ENCODE measurements at places on chromosomes 13 and 19. TPM values are rescaled to one million over a fixed set of nuclear protein-coding genes. Genes with fewer than 3 reads are reported as not detected.
A peak's percentile ranks its signal among the peaks of the same experiment; 100 is the strongest.

DNA sequence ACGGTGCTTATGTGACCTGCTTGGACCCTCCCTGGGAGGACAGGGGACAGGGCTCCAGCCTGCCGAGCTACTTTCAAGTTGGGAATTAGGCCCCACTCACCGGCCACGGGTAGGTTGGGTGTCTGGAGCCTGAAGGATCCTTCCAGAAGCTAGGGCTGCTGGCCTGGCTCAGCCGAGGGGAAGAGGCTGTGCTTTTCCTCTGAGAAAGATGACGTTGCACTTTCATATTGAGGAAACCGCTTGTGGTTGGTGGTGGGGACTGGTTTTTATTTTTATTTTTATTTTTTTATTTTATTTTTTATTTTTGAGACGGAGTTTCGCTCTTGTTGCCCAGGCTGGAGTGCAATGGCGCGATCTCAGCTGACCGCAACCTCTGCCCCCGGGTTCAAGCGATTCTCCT is at the start of gene TMEM150B:
TMEM150B (minus strand) TSS at position 170 of the 400 bp plus-strand sequence. CDS start 4,305 bp downstream, outside the sequence.
- H3K36me3 ChIP-seq = no peaks in the 10 kb centered on the region
- H3K27ac ChIP-seq = no peak within 1 kb of the TSS
- H3K4me1 ChIP-seq = peaks cover 2% of the 10 kb centered on the region
- no peak for DNase-seq
- H3K4me3 ChIP-seq = no peak within 1 kb of the TSS

DNA sequence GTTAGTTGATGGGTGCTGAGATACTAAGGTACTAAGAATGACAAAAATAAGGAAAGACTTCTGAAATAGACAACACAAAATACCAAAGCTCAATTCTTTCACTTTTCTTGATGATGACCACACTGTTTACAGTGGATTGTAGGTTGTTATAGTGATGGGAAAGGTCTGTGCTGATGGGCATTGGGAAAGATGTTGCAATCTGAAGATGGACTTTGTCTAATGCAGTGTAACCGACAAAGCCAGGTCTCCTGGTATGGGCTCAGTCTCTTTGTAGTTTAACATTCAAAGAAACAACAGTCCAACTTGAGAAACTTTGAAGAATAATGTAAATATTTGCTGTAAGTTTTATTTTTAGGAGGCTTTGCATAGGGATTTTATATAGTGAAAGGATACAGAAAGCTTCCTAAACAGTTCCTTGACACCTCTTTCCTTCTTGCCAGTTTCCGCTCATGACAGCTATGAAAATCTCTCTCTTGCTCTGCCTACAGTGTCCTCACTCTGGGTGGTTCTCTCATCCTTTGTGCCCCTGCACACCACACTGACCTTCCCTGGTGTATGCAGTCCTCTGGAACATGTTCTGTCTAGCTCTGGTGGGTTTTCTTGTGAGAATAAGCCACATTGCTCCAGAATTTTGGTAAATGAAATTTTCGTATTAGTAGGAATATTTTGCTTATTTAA is 172.2 kb downstream of the KCNRG start:
- H3K27ac ChIP-seq = no peak overlapping the region
- DNase-seq = no peak
- no peaks in the 10 kb centered on the region for H3K27me3 ChIP-seq
- no peak overlapping the region for H3K4me3 ChIP-seq
- no peaks in the 10 kb centered on the region for H3K36me3 ChIP-seq

DNA sequence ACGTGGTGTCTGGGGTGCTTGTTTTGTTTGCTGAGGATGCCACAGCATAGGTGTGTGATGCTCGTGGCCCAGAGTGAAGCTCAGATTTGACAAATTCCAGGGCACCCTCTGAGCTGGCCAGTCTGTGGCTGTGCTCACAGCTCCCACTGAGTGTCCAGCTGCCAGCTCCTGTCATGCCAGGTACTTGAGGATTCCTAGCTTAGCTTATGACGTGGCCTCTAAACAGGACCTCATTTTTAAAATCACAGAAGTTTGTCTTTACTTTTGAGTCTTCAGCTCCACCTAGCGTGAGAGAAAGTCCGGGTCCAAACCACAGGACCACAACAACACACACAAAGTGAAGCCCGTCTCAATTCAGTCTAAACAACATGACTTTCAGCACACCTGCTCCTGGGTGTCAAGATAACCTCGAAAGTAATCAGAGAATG is 117.3 kb downstream of the RAB20 start:
- peaks cover 3% of the 10 kb centered on the region for H3K36me3 ChIP-seq
- H3K4me3 ChIP-seq = no peak overlapping the region
- H3K27me3 ChIP-seq = no peaks in the 10 kb centered on the region
- peak overlapping the region; percentile 16 for H3K27ac ChIP-seq
- peak; percentile 33 for DNase-seq

- H3K4me1 ChIP-seq = peaks cover 15% of the 10 kb centered on the region
- no peak overlapping the region for H3K27ac ChIP-seq
- peaks cover 5% of the 10 kb centered on the region for H3K36me3 ChIP-seq
- no peak for DNase-seq
- H3K27me3 ChIP-seq = no peaks in the 10 kb centered on the region
Measured at GRCh38 chr19:9671655-9672054, 3.2 kb downstream of the ZNF562 start.

- H3K36me3 ChIP-seq = no peaks in the 10 kb centered on the region
- no peak for DNase-seq
- no peak overlapping the region for H3K4me3 ChIP-seq
Measured at GRCh38 chr13:29952245-29952644, 101.8 kb upstream of the UBL3 start.

- H3K4me3 ChIP-seq = peak overlapping the region; percentile 81
- no peaks in the 10 kb centered on the region for H3K36me3 ChIP-seq
- DNase-seq = no peak
- H3K27ac ChIP-seq = peak overlapping the region; percentile 80
- no peaks in the 10 kb centered on the region for H3K27me3 ChIP-seq
Measured at GRCh38 chr19:45507872-45508416, 665 bp downstream of the VASP start.

- H3K27ac ChIP-seq = no peak overlapping the region
- H3K36me3 ChIP-seq = no peaks in the 10 kb centered on the region
Measured at GRCh38 chr13:85427416-85427815, 371.8 kb downstream of the SLITRK6 start.

GRCh38 chr19:53865918-53866864 is 1.5 kb upstream of the MYADM start:
- peaks cover 5% of the 10 kb centered on the region for H3K36me3 ChIP-seq
- peaks cover 60% of the 10 kb centered on the region for H3K4me1 ChIP-seq
- no peaks in the 10 kb centered on the region for H3K27me3 ChIP-seq
- DNase-seq = peak; percentile 90
- peak overlapping the region; percentile 89 for H3K27ac ChIP-seq
- peak overlapping the region; percentile 46 for H3K4me3 ChIP-seq

GRCh38 chr13:100835695-100836094 is 161.1 kb upstream of the TMTC4 start:
- H3K27ac ChIP-seq = no peak overlapping the region
- H3K36me3 ChIP-seq = no peaks in the 10 kb centered on the region
- H3K4me1 ChIP-seq = peaks cover 3% of the 10 kb centered on the region
- H3K27me3 ChIP-seq = no peaks in the 10 kb centered on the region
- H3K4me3 ChIP-seq = no peak overlapping the region
- DNase-seq = no peak

DNA sequence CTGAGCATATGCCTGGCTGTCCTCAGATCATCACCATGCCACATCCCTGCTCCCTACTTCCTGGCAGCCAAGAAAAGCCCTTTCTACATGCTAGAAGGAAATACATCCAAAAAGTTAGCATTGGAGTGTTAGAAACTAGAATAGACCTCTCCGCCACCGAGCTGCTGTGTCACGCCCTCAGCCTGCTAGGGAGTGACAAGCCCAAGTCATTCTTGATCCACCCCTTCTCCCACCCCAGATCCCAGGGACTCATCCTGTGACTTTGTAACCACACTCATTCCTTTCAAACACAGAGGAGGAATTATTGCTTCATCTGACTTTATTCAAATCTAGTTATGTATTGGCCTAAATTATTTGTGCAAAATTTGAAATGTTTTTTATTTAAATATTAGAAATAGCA is 45.3 kb downstream of the POLR1D start:
- H3K27me3 ChIP-seq = no peaks in the 10 kb centered on the region
- peaks cover 3% of the 10 kb centered on the region for H3K36me3 ChIP-seq
- H3K27ac ChIP-seq = no peak overlapping the region
- no peak for DNase-seq
- no peak overlapping the region for H3K4me3 ChIP-seq

The FCHO1 gene
- total RNA-seq = 13.3 TPM

The ZFR2 gene
- 7.7 TPM for total RNA-seq

The SIGLEC5 gene
- 1.6 TPM for total RNA-seq

The LRRC4B gene
- 55.2 TPM for total RNA-seq

The FUT1 gene
- 1.9 TPM for total RNA-seq

Measured in spinal cord (tissue), 10 donors.